ENCODE measurements at places on chromosomes 11 and 22.

- no peak for DNase-seq
Measured at GRCh38 chr11:122213171-122213570, 97.2 kb upstream of the BLID start.

- no peak for DNase-seq
Measured at GRCh38 chr11:68574308-68574707, 110.0 kb upstream of the GAL start.

- no peak for DNase-seq
Measured at GRCh38 chr22:46984751-46985506, 222.5 kb downstream of the TBC1D22A start.

- DNase-seq: no peak
Measured at GRCh38 chr22:48347311-48347710, 1480.4 kb downstream of the BRD1 start.

GRCh38 chr22:24383061-24383460 lies 44.3 kb upstream of the ADORA2A start:
- DNase-seq: no peak

DNA sequence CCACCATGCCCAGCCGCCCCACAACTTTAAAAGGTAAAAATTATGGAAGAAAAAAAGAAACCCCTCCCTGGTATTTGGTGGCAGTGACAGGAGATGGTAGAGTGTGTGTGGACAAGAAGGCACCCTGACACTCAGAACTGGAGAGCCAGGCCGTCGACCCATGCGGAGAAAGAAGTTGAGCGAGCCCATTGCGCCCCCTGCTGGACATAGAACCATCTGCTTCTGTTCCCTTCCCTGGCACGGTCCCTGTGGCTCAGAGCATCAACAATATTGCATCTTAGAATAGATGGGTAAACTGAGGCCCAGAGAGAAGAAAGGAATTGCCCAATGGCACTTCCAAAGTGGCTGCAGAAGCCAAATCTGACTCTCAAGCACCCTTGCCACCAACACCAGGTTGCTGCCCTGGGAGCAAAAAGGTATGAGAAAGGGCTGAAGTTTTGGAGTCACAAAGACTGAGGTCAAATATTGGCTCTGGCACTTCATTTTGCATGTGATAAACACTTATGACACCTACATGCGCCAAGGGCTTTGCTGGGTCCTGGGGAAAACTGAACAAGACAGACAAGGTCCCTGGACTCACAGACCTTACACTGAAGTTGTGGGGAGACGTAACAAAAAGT lies 8.6 kb downstream of the MRPL11 start:
- DNase-seq: peak; percentile 73

- DNase-seq: no peak
Measured at GRCh38 chr22:48874956-48875355, 952.7 kb downstream of the BRD1 start.

DNA sequence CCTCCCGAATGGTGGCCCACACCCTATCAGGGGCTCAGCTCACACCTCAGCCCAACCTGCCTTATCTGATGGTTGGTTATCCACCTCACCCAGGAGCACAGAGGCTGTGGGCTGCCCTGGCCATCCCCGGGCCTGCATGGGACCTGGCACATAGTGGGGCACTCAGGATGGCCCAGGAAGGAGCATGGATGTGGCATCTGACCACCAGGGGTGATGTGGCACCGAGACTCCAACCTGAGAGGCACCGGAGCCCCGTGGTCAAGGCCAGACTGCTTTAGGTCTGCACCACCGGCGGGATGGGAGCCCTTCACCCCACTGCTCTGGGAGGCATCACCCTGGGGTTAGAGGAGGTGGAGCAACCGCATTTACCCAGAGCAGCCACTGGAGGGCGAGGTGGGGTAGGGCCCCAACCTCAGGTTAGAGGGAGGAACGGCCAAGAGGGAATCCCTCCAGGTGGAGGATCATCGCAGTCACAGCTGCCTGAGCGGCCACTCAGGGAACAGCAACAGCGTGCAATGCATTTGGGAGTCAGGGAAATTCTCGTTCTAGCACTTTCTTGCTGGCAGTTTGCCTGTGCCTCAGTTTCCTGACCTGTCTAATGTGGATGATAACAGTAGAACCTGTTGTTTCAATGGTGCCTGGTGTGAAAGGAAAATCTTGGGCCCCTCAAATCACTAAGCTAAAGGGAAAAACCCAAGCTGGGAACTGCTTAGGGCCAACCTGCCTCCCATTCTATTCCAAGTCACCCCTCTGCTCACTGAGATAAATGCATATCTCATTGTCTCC lies 52.9 kb upstream of the CARS1 start:
- peak; percentile 20 for DNase-seq

- no peak for DNase-seq
Measured at GRCh38 chr11:34111722-34112270, 6.4 kb downstream of the NAT10 start.

GRCh38 chr11:73554671-73555320 lies 43.1 kb downstream of the FAM168A start:
- no peak for DNase-seq

GRCh38 chr11:16792426-16792825 lies 54.0 kb downstream of the C11orf58 start:
- no peak for DNase-seq

GRCh38 chr22:32518848-32519247 lies 44.2 kb downstream of the FBXO7 start:
- peak; percentile 7 for DNase-seq

GRCh38 chr11:66856496-66857233 lies at the start of gene LRFN4:
LRFN4 (plus strand) TSS chr11:66857064; CDS start chr11:66857745, 681 bp downstream.
- DNase-seq: no peak

GRCh38 chr11:27339941-27340340 lies 23.1 kb downstream of the CCDC34 start:
- DNase-seq: no peak

- DNase-seq: no peak
Measured at GRCh38 chr11:8060146-8060719, 20.8 kb upstream of the TUB start.
